Liver (tissue), 10 donors: ENCODE measurements at places on chromosomes 5 and 9.

GRCh38 chr9:125812403-125812802, 65.2 kb downstream of the PBX3 start:
- H3K27me3 ChIP-seq = no peaks in the 10 kb centered on the region
- no peaks in the 10 kb centered on the region for H3K4me1 ChIP-seq
- no peak overlapping the region for H3K27ac ChIP-seq
- no peak for DNase-seq

DNA sequence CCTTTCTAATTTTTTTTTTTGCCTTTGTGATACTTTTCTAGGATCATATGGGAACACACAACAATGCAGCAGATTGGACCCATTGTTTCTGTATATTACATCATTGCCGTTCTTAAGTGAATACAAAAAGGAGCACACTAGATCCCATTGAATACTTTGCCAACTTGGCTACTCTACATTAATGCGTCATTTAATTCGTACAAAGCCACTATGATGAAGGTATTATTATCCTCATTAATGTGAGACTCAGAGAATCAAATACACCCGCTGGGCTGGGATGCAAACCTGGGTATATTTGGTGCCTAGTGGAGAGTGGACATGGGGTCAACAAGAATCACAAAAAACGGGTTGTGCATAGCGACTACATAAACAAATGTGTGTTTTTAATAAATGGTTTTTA, 31.9 kb downstream of the OR2K2 start:
- no peak for DNase-seq
- H3K27ac ChIP-seq = no peak overlapping the region
- H3K4me3 ChIP-seq = no peak overlapping the region
- H3K4me1 ChIP-seq = peaks cover 3% of the 10 kb centered on the region
- no peaks in the 10 kb centered on the region for H3K27me3 ChIP-seq

DNA sequence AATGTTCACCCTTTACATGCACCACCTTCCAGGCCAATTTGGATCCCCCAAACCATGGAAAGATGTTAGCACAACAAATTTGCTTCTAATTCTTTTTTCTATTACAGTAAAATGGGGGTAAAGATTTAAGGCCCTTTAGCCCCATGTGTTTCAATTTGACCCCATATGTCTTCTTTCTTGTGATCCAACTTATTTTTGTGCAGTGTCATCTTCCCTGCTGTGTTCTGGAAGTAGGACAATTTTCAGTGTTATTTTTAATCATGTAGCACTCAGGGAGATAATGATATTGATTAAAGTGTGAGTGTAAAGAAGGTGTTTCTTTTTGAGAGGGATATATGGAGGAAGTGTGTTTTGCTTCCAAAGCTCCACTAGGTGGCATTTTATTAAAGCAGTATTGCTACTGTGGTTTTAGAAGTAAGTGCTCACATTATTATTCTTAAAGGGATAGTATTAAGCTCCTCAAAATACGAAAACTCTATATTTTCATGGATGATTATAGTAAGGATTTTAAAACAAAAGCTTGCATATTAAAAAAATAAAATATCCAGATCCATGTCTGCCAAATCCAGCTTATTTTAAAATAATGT, 118.7 kb upstream of the ATP10B start:
- H3K36me3 ChIP-seq = no peaks in the 10 kb centered on the region
- no peak overlapping the region for H3K4me3 ChIP-seq
- DNase-seq = no peak
- H3K4me1 ChIP-seq = no peaks in the 10 kb centered on the region

DNA sequence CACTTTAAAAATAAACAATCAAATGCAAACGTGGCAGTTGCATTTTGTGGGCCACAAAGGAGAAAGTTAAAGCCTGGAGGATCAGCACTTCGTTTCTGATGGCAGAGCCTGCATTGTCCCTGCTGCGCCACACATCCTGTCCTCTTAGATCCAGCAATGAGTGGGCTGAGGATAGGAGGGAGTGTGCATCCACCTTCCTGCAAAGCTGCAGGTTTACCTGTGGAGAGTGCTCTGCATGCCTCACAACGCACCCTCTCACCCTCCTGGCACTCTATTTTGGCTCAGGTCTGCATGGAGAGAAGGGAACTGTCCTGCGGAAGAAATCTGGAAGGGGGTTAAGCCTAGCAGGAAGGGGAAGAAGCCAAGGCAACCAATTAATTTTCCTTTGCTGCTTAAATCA, 212.2 kb upstream of the SLC24A2 start:
- H3K4me3 ChIP-seq = no peak overlapping the region
- no peaks in the 10 kb centered on the region for H3K27me3 ChIP-seq
- no peaks in the 10 kb centered on the region for H3K36me3 ChIP-seq
- no peaks in the 10 kb centered on the region for H3K4me1 ChIP-seq
- no peak for DNase-seq

GRCh38 chr5:159917994-159918393, 1.7 kb downstream of the ADRA1B start:
- peak overlapping the region; percentile 76 for H3K27ac ChIP-seq
- no peaks in the 10 kb centered on the region for H3K27me3 ChIP-seq
- H3K4me1 ChIP-seq = peaks cover 18% of the 10 kb centered on the region
- H3K36me3 ChIP-seq = no peaks in the 10 kb centered on the region

GRCh38 chr9:34124926-34125325, 1.6 kb downstream of the DCAF12 start:
- no peak for DNase-seq
- H3K27me3 ChIP-seq = no peaks in the 10 kb centered on the region
- no peak overlapping the region for H3K27ac ChIP-seq

GRCh38 chr5:154179846-154180710, 10.5 kb upstream of the GALNT10 start:
- no peaks in the 10 kb centered on the region for H3K4me1 ChIP-seq
- no peak overlapping the region for H3K4me3 ChIP-seq
- DNase-seq = no peak
- no peak overlapping the region for H3K27ac ChIP-seq
- no peaks in the 10 kb centered on the region for H3K27me3 ChIP-seq

DNA sequence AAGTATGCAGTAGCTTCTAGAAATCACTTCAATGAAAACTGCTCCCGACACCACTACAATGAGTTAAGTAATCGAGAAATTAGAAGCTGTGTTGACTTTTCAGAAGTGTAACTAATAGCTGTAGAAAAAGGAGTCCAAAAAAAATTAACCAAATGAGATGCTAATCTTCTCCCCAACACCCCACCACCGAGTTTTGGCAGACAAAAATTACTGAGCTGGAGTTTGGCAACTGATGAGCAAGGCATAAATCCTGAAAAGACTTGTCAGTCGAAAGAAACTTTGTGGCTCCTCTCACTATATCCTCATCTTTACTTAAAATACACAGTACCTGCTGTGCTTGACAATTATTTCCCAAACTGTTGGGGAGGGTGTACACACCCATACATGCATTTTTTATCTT, 191.9 kb downstream of the EBF1 start:
- H3K4me1 ChIP-seq = no peaks in the 10 kb centered on the region
- no peak for DNase-seq
- H3K27ac ChIP-seq = no peak overlapping the region
- H3K36me3 ChIP-seq = no peaks in the 10 kb centered on the region
- H3K4me3 ChIP-seq = no peak overlapping the region

GRCh38 chr9:136901516-136902258, 15.4 kb downstream of the TRAF2 start:
- DNase-seq = no peak
- H3K4me3 ChIP-seq = no peak overlapping the region
- no peaks in the 10 kb centered on the region for H3K27me3 ChIP-seq
- peaks cover 14% of the 10 kb centered on the region for H3K36me3 ChIP-seq
- peak overlapping the region; percentile 94 for H3K27ac ChIP-seq
- peaks cover 31% of the 10 kb centered on the region for H3K4me1 ChIP-seq

DNA sequence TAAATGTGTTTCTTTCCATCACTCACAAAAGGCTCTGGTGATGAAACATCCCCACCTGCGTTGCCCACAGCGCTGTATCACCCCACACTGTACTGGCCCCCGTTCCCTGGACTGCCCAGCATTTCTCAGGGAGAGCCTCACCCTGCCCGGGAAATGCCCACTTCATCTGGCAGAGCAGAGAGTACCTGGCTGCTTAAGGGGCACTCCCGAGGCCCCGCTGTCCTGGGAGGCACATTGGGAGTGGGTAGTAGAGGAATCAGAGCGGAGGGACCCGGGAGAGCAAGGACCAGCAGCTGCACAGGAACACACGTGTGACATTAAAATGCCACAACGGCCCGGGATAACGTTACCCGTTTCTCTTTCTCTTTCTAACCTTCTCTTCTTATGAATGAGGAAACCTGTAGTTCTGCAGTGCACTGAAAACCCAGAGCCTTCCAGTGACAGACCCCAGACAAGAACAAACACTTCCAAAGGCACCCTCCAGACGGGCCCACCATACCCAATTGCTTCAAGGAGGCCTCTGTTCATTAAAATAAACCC, 110.0 kb downstream of the ROR2 start:
- no peak overlapping the region for H3K27ac ChIP-seq
- no peaks in the 10 kb centered on the region for H3K36me3 ChIP-seq
- H3K4me3 ChIP-seq = no peak overlapping the region
- DNase-seq = no peak
- H3K27me3 ChIP-seq = no peaks in the 10 kb centered on the region

DNA sequence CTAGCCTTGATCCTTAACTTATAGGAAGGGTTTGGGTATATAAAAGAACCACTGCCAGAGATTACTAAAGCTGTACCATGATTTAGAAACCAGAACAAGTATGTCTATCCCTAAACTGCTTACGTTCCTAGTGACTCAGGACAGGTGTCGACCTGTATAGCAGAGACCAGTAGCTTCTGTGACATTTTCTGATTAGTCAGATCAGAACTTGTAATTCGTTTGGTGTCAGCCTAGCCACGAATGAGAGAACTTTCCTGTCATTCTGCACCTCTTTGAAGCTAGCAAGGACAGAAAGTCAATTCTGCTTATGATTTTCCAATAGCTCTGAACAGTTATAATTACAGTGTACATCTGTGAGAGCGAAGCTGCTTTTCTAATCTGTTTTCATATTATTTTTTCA, 39.5 kb downstream of the PRKACG start:
- no peak overlapping the region for H3K4me3 ChIP-seq
- no peaks in the 10 kb centered on the region for H3K4me1 ChIP-seq
- no peak for DNase-seq
- H3K36me3 ChIP-seq = no peaks in the 10 kb centered on the region
- H3K27ac ChIP-seq = no peak overlapping the region
- H3K27me3 ChIP-seq = no peaks in the 10 kb centered on the region

DNA sequence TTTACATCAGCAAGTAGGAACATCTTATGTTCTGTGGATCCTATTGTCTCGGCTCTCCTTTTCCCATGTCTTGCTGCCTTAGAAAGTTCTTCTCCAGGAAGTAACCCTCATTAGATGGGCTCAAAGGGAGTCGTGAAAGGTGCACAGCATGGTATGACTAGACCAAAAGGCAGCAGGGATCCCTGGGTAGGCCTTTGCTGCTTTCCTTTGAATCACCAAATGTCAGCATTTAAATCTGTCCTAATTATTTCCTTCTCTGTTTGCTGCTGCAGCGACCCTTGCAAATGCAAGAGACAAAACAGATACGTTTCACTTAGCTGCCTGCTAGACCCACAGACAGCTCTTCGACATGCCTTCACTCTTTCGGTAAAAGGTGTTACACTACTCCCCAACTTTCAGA, 218.4 kb downstream of the ACTL7B start:
- DNase-seq = no peak
- no peaks in the 10 kb centered on the region for H3K36me3 ChIP-seq
- no peaks in the 10 kb centered on the region for H3K4me1 ChIP-seq

DNA sequence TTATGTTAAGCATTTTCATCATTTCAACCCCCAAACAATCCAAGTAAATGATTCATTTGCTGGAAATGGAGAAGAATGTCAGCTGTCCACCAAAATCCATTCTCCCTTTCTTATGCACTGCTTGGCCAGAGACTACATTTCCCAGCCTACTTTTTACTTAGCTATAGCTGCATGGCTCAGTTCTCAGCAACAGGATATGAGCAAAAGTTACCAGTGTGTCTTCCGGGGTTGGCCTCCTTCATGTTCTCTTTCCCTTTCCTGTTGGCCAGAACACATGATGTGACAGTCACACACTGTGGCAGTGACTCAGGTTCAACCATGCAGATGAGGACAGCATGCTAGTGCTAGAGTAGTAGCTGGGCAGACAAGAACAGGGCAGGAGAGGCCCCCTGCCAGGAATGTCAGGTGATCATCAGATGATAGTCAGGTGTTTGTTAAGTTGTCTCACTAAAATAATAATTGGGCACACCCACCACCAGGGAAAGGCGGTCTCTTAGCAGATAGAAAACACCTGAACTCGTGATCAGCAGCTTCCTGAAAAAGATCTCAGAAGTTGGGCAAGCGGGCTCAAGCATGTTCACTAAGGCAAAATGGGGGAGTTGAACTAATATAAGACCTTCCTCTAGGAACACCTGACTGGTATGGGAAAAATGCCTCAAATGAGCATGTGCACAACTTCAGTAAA, 12.2 kb downstream of the GPR150 start:
- no peaks in the 10 kb centered on the region for H3K27me3 ChIP-seq
- H3K27ac ChIP-seq = no peak overlapping the region

GRCh38 chr5:137997726-137998213, 35.1 kb downstream of the FAM13B start:
- peaks cover 3% of the 10 kb centered on the region for H3K36me3 ChIP-seq
- no peak overlapping the region for H3K4me3 ChIP-seq
- no peak overlapping the region for H3K27ac ChIP-seq
- no peak for DNase-seq
- H3K4me1 ChIP-seq = no peaks in the 10 kb centered on the region

DNA sequence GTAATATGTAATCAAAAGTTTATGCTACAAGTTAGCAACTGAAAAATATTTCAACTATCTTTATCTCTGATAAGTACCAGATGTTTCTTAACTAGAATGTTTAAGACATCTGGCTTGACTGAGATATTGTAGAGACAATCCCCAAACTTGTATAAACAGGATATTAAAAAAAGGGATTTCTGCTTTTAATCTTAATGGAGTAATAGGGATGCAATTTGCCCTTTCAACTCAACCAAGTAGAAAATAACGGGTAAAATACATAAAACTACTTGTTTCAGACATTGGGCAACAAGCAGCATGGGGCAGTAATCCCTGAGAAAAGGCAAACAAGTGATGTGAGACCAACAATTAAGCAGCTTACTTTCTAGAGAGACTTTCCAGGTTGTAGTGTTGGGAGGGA, 9.4 kb upstream of the ADAMTS12 start:
- no peak overlapping the region for H3K4me3 ChIP-seq
- no peaks in the 10 kb centered on the region for H3K4me1 ChIP-seq
- H3K36me3 ChIP-seq = no peaks in the 10 kb centered on the region
- no peaks in the 10 kb centered on the region for H3K27me3 ChIP-seq
- no peak for DNase-seq

DNA sequence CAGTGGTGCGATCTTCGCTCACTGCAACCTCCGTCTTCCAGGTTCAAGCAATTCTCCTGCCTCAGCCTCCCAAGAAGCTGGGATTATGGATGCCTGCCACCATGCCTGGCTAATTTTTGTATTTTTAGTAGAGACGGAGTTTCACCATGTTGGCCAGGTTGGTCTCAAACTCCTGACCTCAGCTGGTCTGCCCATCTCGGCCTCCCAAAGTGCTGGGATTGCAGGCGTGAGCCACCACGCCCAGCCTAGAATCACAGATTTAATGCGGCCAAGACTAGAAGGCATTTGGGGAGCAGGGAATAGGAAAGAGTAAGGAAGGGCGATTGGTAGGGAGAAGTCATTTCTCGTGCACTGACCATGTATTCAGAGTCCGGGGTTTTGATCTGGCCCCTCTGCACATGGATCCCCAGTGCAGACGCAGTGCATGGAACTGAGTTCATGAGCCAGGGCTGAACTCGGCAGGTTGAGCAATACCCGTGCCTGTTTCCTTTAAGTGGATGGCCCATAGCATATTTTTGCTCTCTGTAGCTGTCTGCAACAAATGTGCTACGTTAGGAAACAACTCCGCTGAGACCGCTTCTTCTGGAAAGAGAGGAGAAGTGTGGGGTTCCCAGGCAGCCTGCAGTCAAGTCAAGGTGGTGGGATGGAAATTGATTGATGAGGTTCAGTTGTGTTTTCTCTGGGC, 3.4 kb upstream of the HMCN2 start:
- H3K27me3 ChIP-seq = no peaks in the 10 kb centered on the region
- H3K36me3 ChIP-seq = no peaks in the 10 kb centered on the region
- H3K27ac ChIP-seq = no peak overlapping the region
- peaks cover 18% of the 10 kb centered on the region for H3K4me1 ChIP-seq
- DNase-seq = no peak
